Panc1 (cell line): ENCODE measurements at places on chromosomes 3 and 15.

DNA sequence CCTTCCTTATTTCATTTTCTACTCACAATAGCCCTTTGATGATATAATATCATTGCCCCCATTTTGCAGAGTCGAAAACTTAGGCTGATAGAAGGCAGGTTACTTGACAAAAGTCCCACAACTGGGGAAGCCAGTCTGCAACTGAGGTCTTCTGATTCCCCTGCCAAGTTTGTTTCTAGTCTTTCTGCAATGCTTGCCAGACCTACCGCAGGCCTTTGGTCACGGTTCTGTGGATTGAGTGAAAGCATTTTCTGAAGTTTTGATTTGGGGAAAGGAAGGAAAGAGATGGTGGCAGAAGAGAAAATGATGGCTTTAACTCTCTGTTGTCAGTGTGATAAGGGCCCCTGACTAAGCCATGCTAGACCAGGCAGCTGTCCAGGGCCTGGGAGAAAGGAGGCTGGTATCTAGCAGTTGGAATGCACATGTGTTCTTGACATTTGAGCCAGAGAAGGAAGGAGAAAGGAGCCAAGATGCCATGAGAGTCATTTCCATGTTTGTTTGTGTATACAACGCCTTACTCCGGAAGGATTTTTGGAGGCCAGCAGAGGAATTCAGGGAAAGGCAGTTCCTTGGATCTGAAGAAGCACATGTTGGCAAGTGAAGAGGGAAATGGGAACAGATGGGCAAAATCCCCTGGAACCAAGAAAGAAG lies 29.9 kb downstream of the FAH start:
- no peak for DNase-seq

GRCh38 chr3:53807117-53807810 lies 39.0 kb downstream of the CHDH start:
- DNase-seq, result no peak

- DNase-seq, result no peak
Measured at GRCh38 chr3:48685293-48685602, 467 bp downstream of the NCKIPSD start.

DNA sequence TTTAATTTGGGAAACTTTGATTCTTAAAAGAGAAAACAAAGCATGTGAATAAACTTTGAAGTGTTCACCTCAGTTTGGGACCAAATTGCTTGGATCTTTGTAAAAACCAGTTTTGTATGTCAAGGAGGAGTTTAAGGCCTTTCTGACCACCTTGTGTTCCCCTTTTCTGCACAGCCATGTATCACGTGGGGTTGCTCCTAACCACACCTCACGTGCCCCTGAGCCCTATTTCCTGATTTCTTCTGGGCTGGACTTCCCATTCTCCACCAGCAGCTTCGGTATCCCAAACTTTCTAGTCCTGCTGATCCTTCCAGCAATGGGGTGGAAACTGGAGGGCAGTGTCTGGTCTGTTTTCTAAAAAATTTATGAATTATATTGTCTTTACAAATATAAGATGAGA lies 76.4 kb upstream of the STT3B start:
- no peak for DNase-seq

- no peak for DNase-seq
Measured at GRCh38 chr15:88470625-88471372, 3.3 kb downstream of the MRPS11 start.

DNA sequence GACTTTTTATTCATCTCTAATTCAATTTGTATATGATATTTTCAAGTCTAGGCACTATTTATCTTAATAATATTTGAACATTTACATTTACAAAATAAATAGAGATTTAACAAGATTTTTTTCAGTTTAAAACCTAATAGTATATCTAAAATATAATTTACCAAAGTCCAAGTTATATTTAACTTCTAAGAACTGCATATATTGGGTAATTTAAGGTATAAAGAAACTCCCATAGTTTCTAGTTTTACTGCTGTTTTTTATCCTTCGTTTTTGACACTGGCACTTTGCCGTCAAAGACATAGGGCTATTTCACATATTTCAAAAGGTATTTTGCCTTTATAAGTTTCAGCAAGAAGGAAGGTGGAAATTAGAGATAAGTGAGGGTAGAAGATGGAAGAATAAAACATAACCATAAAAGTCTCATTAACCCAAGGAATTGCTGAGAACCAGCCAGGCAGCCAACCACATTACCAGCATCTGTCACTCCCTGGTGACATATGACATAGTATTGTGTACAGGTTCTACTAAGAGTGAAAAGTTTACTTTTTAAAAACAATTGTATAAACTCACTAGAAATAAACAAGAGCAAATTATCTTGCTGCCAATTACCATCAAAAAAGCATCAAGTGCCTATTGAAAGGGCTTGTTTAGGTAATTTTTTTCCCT lies 251.5 kb downstream of the NSUN3 start:
- no peak for DNase-seq

GRCh38 chr15:44565387-44566154 lies 28.6 kb downstream of the EIF3J start:
- DNase-seq, result no peak

DNA sequence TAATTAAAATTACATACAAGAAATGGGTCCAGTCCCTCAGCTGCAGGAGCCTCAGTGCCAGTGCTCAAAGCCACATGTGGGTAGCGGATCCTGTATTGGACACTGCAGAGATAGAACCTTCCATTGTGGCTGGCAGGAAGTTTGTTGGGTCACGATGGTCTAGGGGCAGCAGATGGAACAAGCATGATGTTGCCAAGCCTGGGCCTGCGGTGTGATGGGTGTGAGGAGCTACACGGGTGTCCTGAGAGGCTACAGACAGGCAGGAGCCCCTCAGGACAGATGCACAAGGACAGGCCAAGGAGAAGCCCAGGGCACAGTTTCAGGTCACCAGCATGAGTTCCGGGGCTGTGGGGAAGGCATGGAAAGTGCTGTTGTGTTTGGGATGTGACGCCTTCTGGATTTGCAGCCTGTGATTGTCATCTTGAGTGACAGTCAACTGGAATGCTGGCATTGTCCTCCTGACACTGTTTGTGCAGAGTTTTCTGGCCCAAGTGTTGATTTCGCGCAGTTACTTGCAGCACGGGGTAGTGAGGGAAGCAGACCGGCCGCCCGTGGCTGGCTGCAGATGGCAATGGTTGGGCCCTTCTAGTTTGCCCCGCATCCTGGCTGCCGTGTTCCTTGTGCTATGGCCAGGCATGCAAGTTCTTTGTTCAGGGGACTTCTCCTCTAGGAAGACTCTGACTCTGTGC lies 177.1 kb downstream of the NSMCE3 start:
- DNase-seq, result no peak

- no peak for DNase-seq
Measured at GRCh38 chr3:148901987-148902791, 37.1 kb downstream of the CPA3 start.

- no peak for DNase-seq
Measured at GRCh38 chr3:188926741-188927511, 244.8 kb upstream of the TPRG1 start.

DNA sequence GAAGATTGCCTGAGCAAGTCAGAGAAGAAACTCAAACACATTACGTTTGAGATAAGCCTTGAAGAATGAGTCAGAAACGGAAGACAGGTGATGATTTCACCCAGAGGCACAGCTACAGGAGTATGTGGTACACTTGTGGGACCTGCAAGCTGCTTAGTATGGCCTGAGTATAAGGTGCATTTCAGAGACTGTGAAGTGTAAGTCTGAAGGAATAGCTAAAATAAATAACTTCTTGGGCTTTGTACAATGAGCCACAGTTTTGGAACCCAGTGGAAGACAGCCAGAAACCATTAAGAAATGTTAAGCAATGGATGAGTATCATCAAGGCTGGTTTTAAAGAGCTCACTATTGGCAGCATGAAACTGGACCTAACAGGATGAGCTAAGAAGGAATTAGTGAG lies 826.2 kb downstream of the ROBO1 start:
- peak; percentile 2 for DNase-seq

GRCh38 chr3:11363715-11364114 lies 91.5 kb downstream of the ATG7 start:
- DNase-seq, result no peak

GRCh38 chr15:85414991-85415390 lies 34.6 kb downstream of the AKAP13 start:
- no peak for DNase-seq

- no peak for DNase-seq
Measured at GRCh38 chr3:99526921-99527320, 111.5 kb upstream of the COL8A1 start.

GRCh38 chr3:119597548-119598288 lies at the start of gene PLA1A:
TSS of gene PLA1A (plus strand) at chr3:119597885. CDS start at chr3:119597914, 29 bp downstream.
- no peak for DNase-seq

- DNase-seq, result no peak
Measured at GRCh38 chr3:12959410-12959809, 113.8 kb downstream of the IQSEC1 start.

DNA sequence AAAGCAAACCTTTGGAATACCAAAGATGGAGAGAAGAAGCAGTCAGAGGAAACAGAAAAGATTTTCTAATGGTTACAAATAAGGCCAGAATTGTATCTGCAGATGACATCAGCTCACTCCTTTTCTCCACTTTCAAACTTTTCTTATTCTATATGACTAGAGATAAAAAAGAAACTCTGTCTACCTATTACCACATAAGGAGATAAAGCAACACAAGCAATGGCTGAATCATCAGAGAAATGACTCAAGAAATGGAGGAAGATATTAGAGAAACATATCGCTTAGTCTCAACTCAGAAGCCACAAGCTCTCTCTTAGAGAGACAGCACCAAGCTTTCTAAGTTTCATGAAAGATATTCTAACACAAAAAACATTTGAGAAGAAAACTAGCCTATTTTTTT lies 784.0 kb downstream of the ZPLD1 start:
- DNase-seq, result no peak

- DNase-seq, result no peak
Measured at GRCh38 chr15:99149366-99149765, 44.5 kb downstream of the SYNM start.

GRCh38 chr3:141875893-141876380 lies 506 bp upstream of the ATP1B3 start:
- peak; percentile 51 for DNase-seq

DNA sequence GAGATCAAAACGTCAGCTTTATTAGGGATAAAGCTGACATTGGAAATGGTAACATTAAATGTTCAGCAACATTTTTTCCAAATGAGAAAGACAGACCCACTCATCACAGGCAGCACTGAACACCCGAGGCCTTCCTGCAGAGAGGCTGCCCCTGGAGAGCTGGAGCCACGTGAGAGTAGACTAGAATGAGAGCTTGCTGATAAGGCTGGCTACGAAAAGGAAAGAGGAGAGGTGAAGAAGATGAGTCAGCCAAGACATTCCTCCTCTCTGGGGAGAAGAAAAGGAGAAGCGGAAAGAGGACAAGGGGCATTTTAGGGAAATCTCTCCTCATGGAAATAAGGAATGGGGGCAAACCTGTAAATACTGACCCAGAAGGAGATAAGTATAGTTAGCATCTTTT lies 7.3 kb downstream of the CYP19A1 start:
- no peak for DNase-seq

GRCh38 chr3:138227650-138228049 lies 40.5 kb downstream of the ARMC8 start:
- no peak for DNase-seq

- DNase-seq, result no peak
Measured at GRCh38 chr3:160544844-160545503, 20.4 kb downstream of the KPNA4 start.

GRCh38 chr3:186236357-186237020 lies 125.5 kb downstream of the DGKG start:
- no peak for DNase-seq

DNA sequence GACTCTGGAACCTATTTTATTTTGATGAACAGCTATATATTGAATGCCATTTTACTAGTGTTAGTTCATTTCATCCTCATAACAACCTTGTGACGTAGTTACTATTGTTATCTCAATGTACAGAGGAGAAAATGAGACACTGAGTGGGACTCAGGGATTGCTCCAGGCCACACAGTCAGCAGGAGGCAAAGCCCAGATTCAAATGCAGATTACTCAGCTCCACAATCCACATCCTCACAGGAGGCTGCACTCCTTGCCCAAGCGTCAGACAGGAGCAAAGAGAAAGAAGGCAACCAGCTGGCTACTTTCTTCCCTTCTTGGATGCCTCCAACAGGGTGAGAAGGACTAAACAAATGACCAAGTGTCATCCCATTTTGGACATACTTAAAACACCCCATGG lies 92.0 kb upstream of the CCDC54 start:
- no peak for DNase-seq

DNA sequence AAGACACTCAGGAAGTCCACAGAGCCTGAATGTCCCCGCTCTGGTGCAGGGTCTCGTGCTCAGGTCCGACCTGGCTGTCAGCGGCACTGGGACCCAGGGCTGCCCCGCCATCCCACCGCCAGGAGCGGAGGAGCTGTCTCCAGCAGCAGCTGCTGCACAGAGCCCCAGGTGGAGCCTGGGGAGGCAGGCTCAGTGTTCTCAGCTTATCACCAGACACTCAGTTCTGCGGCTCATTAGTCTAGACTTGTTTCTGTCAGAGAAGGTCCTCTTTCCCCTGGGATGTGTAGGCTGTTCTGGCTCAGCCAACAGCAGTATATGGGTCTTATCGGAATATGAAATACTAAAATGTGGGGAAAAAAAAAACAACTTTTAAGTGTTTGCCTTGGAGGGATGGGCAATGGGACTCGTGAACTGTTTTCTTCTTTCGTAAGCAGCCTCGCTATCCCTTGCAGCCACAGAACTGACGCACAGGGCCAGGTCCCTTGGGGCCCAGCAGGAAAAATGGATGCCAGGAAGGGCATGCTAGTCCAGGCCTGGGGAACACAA lies 75.9 kb downstream of the KLF13 start:
- no peak for DNase-seq

- DNase-seq, result no peak
Measured at GRCh38 chr3:197555281-197556261, at the start of gene BDH1. TSS of gene BDH1 (minus strand) at chr3:197555968. CDS start at chr3:197546443, 9,525 bp downstream.

GRCh38 chr3:158106766-158107471 lies 699 bp upstream of the SHOX2 start:
- DNase-seq, result no peak

GRCh38 chr3:100230710-100231109 lies 30.1 kb upstream of the TBC1D23 start:
- no peak for DNase-seq

DNA sequence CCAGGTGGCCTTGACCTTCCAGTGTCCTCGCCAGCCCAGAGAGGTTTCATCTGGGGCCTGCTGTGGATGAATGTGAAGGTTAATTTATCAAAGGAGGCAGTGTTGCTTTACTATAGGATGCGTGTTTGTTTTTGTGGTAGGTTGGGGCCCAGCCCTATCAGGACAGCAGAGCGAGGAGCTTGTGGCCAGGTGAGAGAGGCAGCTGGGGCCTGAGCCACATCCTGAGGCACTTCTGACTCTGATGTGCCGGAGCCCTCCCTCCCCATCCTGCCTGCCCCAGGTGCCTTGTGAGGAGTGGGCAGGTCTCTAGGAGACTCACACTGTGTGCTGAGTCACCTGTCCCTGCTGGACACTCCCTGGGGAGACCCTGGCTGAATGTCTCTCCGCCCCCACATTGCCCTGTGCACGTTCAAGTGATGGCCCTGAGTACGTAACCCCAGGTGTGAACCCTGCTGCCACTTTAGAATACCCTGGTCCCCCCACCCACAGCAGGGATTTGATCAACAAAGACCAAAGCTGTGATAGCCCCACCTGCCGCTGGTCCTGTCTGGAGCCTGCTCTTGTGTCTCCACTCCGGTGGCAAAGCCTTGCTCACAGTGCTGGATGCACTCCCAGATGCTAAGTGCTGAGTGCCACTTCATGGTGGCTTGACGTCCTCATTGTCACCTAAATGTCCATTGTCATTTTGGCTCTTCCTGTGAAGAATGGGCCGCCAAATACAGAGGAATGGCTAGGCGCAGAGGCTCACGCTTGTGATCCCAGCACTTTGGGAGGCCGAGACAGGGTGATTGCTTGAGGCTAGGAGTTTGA lies 16.0 kb downstream of the FBLN2 start:
- DNase-seq, result no peak

- no peak for DNase-seq
Measured at GRCh38 chr15:78695854-78696253, 54.8 kb upstream of the CHRNB4 start.

GRCh38 chr15:67047149-67047661 lies 18.2 kb upstream of the SMAD3 start:
- no peak for DNase-seq
